Type B pancreatic cell (in vitro differentiated cells): ENCODE measurements at places on chromosomes 5 and 9.

DNA sequence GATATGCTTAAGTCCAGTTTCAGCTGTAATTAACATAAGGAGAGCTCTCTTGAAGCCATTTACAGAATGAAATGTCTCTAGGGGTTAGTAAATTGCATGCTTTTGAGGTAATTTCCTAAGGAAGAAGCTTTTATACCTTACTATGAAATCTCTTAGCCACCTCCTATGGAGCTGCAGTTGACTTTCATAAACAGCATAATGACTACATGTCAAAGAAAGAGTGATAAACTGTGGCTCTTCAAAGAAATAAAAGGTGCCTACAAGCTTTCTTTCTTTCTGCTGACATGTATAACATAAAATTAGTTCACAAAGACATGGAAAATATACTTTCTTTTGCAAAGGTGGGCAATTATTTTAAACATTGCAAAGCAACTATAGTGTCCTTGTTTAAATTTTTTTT is 90.8 kb downstream of the TMEM167A start:
- H3K36me3 ChIP-seq = peaks cover 5% of the 10 kb centered on the region
- H3K27me3 ChIP-seq = peaks cover 23% of the 10 kb centered on the region
- DNase-seq = no peak
- peaks cover 21% of the 10 kb centered on the region for H3K4me1 ChIP-seq

DNA sequence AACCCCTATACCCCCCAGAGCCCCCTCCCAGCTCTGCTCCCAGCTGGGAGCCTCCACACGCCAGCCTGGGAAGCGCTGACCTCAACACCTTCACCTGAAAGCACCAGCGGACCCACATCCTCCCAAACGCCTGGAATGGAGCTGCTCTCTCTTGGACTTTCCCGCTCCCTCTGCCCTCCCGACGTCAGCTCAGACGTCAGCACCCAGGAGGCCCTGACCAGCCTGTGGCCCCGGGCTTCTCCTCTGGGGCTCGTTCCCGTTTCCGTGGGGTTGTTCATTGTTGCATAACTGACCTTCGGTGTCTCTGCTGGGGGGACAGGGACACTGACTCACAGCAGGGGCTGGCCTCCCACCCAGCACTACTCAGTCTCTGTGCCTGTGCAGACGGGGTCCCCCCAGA is 35.0 kb upstream of the SLC6A3 start:
- no peak for DNase-seq
- H3K27me3 ChIP-seq = no peaks in the 10 kb centered on the region
- H3K4me1 ChIP-seq = no peaks in the 10 kb centered on the region
- H3K27ac ChIP-seq = no peak overlapping the region
- no peak overlapping the region for H3K4me3 ChIP-seq
- H3K36me3 ChIP-seq = no peaks in the 10 kb centered on the region

GRCh38 chr9:5838884-5839571 is 6.1 kb upstream of the ERMP1 start:
- H3K4me3 ChIP-seq = no peak overlapping the region
- no peak for DNase-seq
- peaks cover 28% of the 10 kb centered on the region for H3K4me1 ChIP-seq
- peaks cover 4% of the 10 kb centered on the region for H3K36me3 ChIP-seq
- no peaks in the 10 kb centered on the region for H3K27me3 ChIP-seq

GRCh38 chr5:56270568-56271392 is 37.6 kb upstream of the ANKRD55 start:
- H3K27me3 ChIP-seq = no peaks in the 10 kb centered on the region
- peak; percentile 83 for DNase-seq
- peaks cover 28% of the 10 kb centered on the region for H3K4me1 ChIP-seq
- peak overlapping the region; percentile 2 for H3K27ac ChIP-seq
- no peak overlapping the region for H3K4me3 ChIP-seq
- no peaks in the 10 kb centered on the region for H3K36me3 ChIP-seq

- H3K36me3 ChIP-seq = peaks cover 5% of the 10 kb centered on the region
- peaks cover 60% of the 10 kb centered on the region for H3K27me3 ChIP-seq
- H3K4me1 ChIP-seq = peaks cover 6% of the 10 kb centered on the region
- no peak for DNase-seq
- H3K4me3 ChIP-seq = peak overlapping the region; percentile 68
- no peak overlapping the region for H3K27ac ChIP-seq
Observed at GRCh38 chr9:113348437-113348836, 904 bp upstream of the BSPRY start.

DNA sequence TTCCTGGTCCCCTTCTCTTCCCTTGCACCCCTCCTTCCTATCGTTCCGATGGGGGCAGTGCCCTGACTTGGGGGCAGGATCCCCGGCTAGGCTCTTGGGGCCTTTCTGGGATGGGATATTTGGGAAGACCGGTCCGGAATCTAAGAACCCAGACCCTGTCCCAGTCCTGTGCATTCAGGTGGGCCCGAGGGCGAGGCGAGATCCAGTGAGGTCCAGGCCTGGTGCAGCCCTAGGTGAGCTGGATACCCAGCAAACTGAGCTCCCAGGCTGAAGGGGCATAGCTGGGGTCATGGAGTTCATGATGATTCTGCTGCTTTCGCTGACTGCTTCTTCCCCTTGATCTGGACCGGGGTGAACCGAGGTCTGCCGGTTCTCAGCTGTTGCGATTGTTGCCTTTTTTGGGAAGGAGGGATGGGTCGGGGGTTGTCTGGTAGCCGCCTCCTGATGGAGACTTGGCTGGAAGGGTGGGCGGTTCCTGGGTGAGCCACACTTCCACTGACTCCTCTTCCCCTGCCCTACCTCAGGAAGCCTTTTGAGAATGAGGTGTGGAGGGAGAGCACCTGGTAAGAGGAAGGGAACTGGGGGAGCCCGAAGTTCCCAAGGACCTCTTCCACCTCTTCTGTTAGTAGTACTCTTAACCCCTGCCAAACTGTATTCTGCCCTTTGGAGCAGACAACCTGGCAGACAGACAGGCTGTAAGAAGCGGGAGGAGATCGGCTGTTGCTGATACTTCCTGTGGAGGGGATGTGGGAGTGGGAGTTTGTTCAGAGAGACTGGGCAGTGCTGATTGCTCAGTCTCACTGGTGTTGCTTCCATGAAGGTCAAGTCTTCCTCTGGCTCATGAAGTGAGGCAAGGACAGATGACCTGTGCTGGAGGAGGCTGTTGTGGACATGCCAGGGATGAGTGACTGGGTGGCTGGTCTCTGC is 1.0 kb downstream of the LRRC8A start:
- H3K36me3 ChIP-seq = peaks cover 4% of the 10 kb centered on the region
- no peak for DNase-seq
- peaks cover 22% of the 10 kb centered on the region for H3K4me1 ChIP-seq
- H3K27ac ChIP-seq = peak overlapping the region; percentile 93
- peak overlapping the region; percentile 98 for H3K4me3 ChIP-seq

GRCh38 chr5:150236981-150237754 is 47.3 kb downstream of the SLC6A7 start:
- H3K4me3 ChIP-seq = no peak overlapping the region
- no peak overlapping the region for H3K27ac ChIP-seq
- no peak for DNase-seq
- H3K27me3 ChIP-seq = no peaks in the 10 kb centered on the region

DNA sequence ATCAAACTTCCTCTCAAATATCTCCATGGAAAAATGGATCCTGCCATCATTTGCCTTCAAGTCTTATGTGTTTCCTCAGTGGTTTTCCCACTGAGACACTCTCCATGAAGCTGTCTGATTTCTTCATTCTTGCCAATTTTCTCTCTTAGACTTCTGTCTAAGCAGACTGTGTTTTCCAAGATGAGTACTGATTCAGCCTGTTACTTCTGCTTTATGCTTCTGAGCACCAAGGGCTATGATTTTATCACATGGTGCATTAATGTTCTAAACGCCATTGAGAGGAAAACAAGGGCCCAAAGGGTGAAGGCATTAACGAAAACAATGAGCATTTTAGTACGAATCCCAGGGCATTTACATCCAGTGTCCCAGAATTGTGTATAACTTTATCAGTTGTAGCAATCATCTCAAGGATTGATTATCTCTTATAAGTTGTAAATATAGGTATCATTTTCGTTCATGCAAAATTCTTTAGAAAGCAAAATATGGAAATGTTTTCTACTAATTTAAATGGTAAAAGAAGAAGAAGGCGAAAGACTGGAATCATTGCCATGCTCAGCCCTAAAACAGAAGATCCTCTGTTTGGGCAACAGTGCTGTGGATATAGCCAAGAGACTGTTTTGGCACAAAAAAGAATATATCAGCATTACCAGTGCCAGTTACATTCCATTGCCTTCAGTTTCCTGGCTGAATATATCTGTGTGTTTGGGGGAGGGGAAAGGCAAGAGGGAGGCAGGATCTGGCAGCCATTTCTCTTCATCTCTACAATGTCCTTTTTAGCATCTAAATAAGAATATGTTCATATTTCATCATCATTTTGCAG is 537.6 kb downstream of the ANXA1 start:
- no peak for DNase-seq
- no peaks in the 10 kb centered on the region for H3K4me1 ChIP-seq

GRCh38 chr5:30479104-30479503 is 714.4 kb upstream of the CDH6 start:
- no peaks in the 10 kb centered on the region for H3K27me3 ChIP-seq
- DNase-seq = no peak
- no peak overlapping the region for H3K4me3 ChIP-seq
- no peak overlapping the region for H3K27ac ChIP-seq
- no peaks in the 10 kb centered on the region for H3K36me3 ChIP-seq
- no peaks in the 10 kb centered on the region for H3K4me1 ChIP-seq

DNA sequence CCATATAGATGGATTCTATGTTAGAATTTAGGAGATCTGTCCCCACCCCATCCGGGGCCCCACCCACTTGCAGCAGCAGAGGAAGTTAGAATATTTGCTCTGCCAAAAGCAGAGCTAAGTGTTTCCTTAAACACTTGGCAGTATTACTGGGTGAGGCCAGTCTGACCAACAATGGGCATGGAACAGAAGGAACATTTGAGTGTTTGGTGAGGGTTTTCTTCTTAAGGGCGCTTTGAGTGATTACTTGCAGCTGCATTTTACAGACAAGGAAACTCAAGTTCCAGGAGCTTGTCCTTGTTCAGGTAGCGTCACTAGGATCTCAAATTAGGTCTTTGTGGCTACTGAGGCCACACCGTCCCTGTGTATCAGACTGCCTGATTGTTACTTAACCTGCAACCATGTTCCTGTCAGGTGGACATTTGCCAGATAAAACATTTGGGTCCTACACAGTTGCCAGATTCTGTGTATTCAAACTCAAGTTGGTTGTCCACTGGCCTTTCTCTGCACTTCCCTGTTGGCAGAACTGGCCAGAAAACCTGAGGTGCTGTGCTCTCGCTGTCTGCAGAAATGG is 59.3 kb downstream of the SLC46A2 start:
- no peaks in the 10 kb centered on the region for H3K27me3 ChIP-seq
- peaks cover 4% of the 10 kb centered on the region for H3K4me1 ChIP-seq
- DNase-seq = no peak
- H3K27ac ChIP-seq = peak overlapping the region; percentile 29
- peaks cover 3% of the 10 kb centered on the region for H3K36me3 ChIP-seq

DNA sequence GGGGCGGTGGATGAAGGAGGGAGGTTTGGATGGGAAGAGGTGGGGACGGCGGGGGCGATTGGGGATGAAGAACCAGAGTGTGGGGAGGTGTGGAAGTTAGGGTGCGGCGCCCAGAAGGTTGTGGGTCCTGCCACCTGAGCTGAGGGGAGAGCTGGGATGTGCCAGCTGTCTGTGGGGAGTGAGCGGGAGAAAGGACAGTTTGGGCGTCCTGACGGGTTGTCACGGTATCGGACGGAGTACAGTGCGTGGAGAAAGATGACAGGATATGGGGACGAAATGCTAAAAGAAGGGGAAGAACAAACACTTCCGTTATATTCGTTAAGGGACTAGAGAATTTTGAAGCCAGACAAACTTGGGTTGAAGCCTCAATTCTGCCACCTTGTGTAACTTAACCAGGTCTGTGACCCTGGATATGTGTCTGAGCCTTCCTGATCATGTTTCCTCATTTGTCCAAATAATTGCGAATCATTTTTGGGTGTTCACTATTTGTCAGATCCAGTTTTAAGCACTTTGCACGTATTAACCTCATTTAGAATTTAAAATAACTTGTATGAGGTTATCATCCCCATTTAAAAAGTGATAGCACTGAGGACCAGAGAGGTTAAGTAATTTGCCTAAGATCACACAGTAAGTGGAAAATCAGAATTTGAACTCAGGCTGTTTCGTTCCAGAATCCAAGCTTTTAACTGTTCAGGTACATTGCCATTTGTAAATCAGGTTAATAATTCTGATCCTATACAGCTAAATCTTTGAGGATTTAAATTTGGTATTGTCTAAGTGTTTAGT is 689 bp downstream of the CNTRL start:
- peak overlapping the region; percentile 99 for H3K4me3 ChIP-seq
- H3K27ac ChIP-seq = peak overlapping the region; percentile 93
- H3K4me1 ChIP-seq = peaks cover 12% of the 10 kb centered on the region
- DNase-seq = no peak

GRCh38 chr9:16615451-16615850 is 255.0 kb downstream of the BNC2 start:
- no peak overlapping the region for H3K4me3 ChIP-seq
- H3K4me1 ChIP-seq = peaks cover 34% of the 10 kb centered on the region
- no peak for DNase-seq
- no peak overlapping the region for H3K27ac ChIP-seq

DNA sequence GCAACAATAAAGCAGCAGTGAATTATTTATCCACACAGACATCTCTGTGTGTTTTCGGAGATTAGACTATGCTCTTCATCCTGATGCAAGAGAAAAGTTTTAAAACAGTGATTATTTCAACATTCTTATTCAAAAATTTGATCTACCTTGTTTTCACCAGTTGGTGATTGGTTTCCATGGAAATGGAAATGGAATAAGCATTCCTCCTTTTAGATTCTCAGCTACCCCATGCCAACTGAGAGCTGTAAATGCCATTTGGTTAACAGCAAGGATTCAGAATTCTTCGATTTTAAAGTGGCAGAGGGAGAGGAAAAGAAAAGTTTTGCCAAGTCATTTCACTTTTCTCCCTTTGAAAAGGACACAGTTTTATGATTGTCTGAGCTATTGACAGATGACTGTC is 154.7 kb downstream of the PCSK5 start:
- H3K27ac ChIP-seq = no peak overlapping the region
- no peak overlapping the region for H3K4me3 ChIP-seq
- no peaks in the 10 kb centered on the region for H3K27me3 ChIP-seq
- no peaks in the 10 kb centered on the region for H3K4me1 ChIP-seq
- peaks cover 11% of the 10 kb centered on the region for H3K36me3 ChIP-seq
- DNase-seq = no peak

DNA sequence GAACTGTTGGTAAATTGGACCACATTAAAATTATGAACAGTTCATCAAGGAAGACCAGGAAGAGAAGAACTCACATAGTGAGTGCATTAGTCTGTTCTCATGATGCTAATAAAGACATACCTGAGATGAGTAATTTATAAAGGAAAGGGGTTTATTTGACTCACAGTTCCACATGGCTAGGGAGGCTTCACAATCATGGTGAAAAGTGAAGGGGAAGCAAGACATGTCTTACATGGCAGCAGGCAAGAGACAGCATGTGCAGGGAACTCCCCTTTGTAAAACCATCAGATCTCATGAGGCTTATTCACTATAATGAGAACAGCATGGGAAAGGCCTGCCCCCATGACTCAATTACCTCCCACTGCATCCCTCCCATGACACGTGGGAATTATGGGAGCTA is 135.9 kb upstream of the MAN2A1 start:
- no peaks in the 10 kb centered on the region for H3K36me3 ChIP-seq
- no peaks in the 10 kb centered on the region for H3K4me1 ChIP-seq
- no peak overlapping the region for H3K4me3 ChIP-seq
- DNase-seq = no peak
- no peak overlapping the region for H3K27ac ChIP-seq
